Mesothelial cell of epicardium (in vitro differentiated cells): ENCODE measurements at places on chromosomes 2 and 18.

GRCh38 chr2:8676191-8676920, 5.5 kb upstream of the ID2 start:
- peak; percentile 64 for DNase-seq

- no peak for DNase-seq
These were observed 532.4 kb upstream of the SALL3 start for GRCh38 chr18:78447211-78447610.

GRCh38 chr2:141554810-141555209, 576.0 kb downstream of the LRP1B start:
- DNase-seq, result no peak

DNA sequence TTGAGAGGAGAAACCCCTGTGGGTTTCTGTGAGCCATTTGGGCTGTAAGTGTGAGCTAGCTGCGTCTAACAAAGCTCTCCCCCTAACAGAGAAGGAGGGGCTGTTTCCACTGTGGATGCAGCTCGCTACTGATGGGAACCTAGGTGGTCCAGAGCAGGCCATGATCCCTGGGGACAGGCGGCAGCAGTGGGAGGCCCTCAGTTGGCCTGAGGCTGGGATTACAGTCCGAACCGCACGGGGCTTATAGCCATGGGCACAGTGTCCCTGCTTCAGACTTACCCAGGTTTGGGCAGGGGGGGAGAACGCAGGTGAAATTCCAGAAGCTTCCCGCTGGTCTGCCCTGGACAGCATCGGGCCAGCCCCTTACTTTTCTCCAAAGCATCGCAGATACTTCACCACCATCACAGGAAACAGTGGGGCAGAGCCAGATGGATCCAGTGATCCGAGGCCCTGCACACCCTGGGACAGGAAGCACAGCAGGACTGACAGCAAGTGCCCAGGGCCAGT, 139.4 kb downstream of the SEPTIN10 start:
- no peak for DNase-seq

DNA sequence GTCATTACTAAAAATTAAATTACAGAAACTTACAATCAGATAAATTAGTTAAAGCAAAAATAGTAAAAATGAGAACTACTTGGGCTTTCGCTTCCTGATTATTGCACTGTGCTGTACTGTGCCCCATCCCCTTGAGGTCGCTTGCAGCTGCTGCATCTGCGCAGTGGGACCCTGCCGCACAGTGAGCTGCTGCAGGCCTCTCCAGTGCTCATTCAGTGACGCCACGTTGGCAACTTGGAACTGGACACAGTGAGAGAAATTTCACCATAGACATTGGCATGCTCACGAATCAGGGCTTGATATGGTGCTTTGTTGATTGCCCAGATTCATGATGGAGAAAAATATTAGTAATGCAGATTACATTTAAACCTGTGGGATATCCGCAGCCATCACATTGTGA, 290.8 kb upstream of the MYT1L start:
- no peak for DNase-seq

DNA sequence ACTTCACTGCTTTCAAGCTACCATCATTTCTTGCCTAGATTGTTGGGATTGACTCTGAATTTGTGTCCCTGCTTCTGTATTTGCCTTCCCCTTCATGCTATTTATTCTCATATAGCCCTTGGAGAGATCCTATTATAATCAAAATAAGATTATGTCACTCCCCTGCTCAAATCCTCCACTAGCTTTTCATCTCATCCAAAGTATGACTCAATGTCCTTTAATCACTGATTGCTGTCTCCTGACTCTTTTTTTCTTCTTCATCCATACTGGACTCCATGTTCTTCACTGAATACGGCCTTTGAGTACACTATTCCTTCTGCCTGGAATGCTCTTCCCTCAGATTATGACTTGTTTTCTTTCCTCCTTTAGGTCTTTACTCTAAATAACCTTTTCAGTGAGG, 5.0 kb downstream of the RBKS start:
- no peak for DNase-seq

DNA sequence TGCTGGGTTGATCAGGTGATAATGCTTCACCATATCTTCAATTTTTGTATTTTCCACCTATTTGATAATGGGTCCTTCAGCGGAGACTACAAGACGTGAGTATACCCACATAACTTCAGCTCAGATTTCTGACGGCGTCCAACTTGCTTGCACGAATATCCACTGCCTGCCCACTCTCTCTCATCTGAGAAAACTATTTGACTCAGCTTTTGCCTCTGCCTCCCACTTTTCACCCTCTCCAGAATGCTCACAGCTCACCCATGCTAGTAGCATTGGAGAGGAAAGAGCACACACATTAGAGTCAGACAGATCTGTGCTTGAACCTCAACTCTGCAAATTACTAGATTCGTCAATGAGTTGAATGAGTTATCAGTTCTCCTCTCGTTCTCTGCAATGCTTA, 166.8 kb downstream of the BCL2 start:
- DNase-seq, result no peak

DNA sequence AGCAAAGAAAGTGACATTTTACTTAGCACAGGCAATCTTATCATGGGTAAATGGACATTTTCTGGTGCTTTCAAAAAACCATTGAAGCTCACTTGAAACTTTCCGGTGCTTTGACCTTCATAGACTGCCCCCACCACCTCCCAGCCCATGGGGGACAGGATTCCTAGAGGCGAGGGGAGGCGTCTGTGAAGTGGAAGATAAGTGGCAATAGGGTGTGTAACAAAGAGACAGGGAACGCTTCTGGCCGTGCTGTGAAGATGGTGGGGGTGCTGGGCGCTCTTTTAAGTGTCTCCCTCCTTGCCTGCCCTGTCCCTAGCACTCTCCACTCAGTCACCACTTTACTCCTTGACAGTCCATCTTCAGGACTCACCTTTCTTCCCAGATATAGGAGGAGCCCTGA, 23.4 kb upstream of the GMPPA start:
- DNase-seq, result no peak

GRCh38 chr2:208017721-208018120, 7.6 kb downstream of the PLEKHM3 start:
- DNase-seq, result no peak

GRCh38 chr18:5064841-5065370, 132.2 kb downstream of the AKAIN1 start:
- DNase-seq, result no peak

DNA sequence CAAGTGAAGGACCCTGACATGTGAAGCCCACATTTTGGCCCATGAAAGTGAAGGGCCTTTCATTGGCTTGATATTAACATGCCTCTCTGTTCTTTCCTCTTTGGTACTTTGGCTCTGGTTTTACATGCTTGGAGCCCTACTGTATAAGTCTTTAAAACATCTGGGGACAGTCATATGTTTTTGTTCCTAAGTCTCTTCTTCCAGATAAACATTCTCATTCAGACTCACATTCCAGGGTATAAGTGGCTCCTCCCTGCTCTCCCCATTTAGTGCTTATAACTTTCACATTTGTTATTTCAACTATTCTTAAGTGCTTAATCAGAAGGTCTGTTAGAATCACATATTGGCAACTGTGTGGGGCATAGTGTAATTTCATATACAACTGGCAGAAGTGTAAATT, 1932.2 kb upstream of the CELF4 start:
- DNase-seq, result no peak

- no peak for DNase-seq
These were observed 54.0 kb upstream of the TWIST2 start for GRCh38 chr2:238793801-238794449.

- no peak for DNase-seq
These were observed 17.7 kb downstream of the ITGB1BP1 start for GRCh38 chr2:9405636-9406035.

DNA sequence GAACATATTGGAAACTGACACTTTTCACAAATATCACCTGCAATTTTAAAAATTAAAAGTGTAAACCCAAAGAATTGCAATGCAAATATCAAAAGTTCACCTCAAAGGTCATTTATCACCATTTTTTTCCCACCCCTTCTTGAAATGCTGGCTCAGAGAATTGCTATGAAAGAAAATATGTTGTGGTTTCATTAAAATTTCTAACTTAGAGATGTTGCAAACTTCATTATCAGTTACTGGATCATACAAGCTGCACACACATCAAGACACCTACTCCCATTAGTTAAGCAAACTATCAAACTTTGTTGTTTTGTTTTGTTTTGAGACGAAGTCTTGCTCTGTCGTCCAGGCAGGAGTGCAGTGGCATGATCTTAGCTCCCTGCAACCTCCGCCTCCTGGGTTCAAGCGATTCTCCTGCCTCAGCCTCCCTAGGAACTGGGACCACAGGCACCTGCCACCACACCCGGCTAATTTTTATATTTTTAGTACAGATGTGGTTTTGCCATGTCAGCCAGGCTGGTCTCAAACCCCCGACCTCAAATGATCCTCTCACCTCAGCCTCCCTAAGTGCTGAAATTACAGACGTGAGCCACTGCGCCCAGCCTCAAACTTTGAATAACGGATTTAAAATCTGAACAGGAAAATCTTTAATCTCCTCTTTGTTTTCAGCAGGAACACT, 37.0 kb downstream of the STK39 start:
- DNase-seq, result no peak

GRCh38 chr2:96470109-96470508, 35.0 kb downstream of the NEURL3 start:
- no peak for DNase-seq

- DNase-seq, result no peak
These were observed 67.6 kb downstream of the ITGB1BP1 start for GRCh38 chr2:9355716-9356115.

GRCh38 chr18:74284980-74285355, 6.8 kb downstream of the CYB5A start:
- DNase-seq, result no peak

- DNase-seq, result no peak
These were observed 194.3 kb downstream of the PLCL1 start for GRCh38 chr2:197998702-197999101.

- DNase-seq, result no peak
These were observed 99.6 kb upstream of the SNTG2 start for GRCh38 chr2:851078-851477.

- DNase-seq, result no peak
These were observed 38.6 kb upstream of the EPHA4 start for GRCh38 chr2:221610675-221611074.

DNA sequence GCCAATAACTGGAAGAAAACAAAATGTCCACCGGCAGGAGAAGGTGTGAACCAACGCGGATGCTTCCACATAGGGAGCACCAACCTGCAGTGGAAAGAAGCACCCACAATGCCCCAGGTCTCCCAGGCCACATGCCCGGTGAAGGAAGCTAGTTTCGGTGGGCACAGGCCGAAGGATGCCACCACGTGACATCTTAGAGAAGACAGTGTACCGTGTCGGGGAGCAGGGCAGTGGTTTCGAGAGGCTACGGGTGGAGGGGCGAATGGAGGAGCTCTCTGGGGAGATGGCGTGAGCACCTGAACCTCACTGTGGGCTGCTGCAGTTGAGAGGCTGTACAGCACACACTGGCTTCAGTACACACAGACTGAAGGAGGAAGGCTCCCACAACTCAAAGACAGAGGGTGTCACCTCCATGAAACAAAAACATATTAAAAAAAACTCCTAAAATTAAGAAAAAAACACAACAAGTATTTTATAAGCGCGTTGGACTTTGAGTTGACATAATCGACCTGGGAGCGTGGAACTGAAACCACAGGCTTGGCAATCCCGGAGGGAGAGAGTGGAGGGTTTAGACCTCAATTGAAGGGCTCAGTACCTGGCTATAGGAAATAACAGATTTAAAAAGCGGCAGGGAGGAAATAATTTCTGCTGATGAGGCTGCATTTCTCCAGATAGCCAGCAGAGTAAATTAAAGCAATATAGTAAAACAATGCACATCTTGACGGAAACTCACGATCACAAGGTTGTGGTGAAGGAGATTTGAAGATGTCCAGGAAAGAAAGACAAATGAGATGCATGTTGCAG, 160.1 kb downstream of the RTP5 start:
- no peak for DNase-seq

- DNase-seq, result no peak
These were observed 110.0 kb downstream of the HDAC4 start for GRCh38 chr2:239290618-239291474.

GRCh38 chr2:38466876-38467767, 90.0 kb upstream of the ATL2 start:
- no peak for DNase-seq

- DNase-seq, result peak; percentile 48
These were observed at the start of gene ITPRIPL1 for GRCh38 chr2:96325041-96325883. Gene ITPRIPL1 (plus strand): TSS chr2:96325317. CDS start chr2:96325840, 523 bp downstream.

DNA sequence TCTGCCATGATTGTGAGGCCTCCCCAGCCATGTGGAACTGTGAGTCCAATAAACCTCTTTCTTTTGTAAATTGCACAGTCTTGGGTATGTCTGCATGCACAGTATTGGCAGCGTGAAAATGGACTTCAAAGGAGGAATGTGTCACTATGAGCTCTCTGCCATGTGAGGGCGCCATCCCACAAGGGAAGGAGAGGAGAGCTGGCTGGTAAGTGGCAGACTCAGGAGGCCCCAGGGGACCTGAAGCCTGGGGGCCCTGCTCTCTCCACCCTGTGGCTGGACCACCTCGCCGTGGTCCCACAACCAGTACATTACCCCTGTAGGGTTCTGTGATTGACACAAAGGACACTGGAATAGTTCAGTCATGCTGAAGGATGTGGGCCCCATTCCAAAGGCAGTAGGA, 122.1 kb downstream of the RPIA start:
- no peak for DNase-seq

GRCh38 chr2:239296020-239296932, 104.5 kb downstream of the HDAC4 start:
- no peak for DNase-seq

DNA sequence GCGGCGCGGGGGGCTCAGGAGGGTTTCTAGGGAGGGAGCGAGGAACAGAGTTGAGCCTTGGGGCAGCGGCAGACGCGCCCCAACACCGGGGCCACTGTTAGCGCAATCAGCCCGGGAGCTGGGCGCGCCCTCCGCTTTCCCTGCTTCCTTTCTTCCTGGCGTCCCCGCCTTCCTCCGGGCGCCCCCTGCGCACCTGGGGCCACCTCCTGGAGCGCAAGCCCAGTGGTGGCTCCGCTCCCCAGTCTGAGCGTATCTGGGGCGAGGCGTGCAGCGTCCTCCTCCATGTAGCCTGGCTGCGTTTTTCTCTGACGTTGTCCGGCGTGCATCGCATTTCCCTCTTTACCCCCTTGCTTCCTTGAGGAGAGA, 5.2 kb downstream of the PROC start:
- DNase-seq, result no peak

- DNase-seq, result no peak
These were observed 104.7 kb upstream of the UBXN4 start for GRCh38 chr2:135636982-135637381.

DNA sequence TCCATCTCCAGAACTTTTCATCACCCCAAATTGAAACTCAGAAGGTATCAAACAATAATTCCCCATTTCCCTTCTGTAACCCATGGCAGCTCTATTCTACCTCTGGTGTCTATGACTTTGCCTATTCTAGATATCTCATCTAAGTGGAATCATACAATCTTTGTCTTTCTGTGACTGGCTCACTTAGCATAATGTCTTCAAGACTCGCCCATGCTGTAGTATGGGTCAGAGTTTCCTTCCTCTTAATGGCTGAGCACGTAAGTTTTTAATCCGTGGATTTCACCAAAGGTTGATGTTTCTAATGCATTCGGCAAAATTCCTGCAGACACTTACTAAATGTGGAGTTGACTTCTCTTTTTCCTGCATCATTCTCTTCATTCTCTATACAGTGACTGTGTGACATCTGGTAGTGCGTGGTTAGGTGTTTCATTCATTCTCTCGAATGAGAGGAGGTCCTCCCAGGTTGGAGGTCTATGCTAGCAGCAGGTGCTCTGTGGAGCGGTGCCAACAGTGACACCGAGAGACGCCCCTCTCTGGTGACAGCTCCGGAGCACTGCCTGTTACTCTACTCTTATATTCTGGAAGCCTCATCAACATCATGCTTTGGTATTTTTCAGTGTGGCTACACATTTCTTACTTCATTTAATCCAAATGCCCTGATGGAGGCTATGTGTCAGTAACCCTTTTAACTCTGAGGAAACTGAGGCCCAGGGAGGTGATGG, 50.1 kb downstream of the ATOH8 start:
- no peak for DNase-seq
